ENCODE measurements at places on chromosomes 2 and 18.
A peak's percentile ranks its signal among the peaks of the same experiment; 100 is the strongest.

DNA sequence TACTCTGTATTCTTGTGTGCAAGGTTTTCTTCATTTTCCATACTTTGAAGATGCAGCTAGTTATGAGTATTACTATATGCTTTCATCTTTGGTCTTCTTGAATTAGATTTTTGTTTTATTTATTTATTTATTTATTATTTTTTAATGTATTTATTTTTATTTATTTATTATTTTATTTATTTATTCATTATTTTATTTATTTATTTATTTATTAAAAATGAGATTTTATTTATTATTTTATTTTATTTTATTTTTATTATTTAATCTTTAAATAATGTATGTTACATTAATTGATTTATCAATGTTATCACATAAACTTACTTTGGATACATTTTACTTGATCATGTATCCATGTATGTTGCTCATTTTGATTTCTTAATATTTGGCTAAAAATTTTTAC lies 132.3 kb upstream of the GALNT13 start:
- no peaks in the 10 kb centered on the region for H3K36me3 ChIP-seq
- no peaks in the 10 kb centered on the region for H3K4me1 ChIP-seq
- H3K27me3 ChIP-seq: no peaks in the 10 kb centered on the region
- no peak overlapping the region for H3K4me3 ChIP-seq

DNA sequence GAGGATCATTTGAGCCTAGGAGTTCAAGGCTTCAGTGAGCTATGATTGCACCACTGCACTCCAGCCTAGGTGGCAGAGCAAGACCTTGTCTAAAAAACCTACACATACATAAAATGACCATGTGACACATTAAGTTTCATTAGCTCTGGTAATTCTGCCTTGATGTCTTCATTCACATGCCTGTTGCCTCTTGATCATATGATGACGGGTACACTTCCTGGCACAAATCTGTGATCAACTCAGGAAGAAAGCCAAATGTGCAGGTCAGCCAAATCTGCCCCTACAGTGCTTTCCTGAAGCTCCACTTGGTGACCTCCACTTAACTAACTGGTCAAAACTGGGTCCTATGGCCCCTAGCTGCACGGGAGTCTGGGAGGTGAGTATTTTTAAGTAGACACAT lies 54.4 kb upstream of the B3GNT7 start:
- H3K4me1 ChIP-seq: peaks cover 4% of the 10 kb centered on the region
- H3K27me3 ChIP-seq: no peaks in the 10 kb centered on the region
- no peak overlapping the region for H3K27ac ChIP-seq

- H3K27me3 ChIP-seq: no peaks in the 10 kb centered on the region
- no peak overlapping the region for H3K27ac ChIP-seq
- peak; percentile 50 for DNase-seq
- no peak overlapping the region for H3K4me3 ChIP-seq
- H3K36me3 ChIP-seq: no peaks in the 10 kb centered on the region
Observed at GRCh38 chr2:38095996-38096861, 20.3 kb upstream of the CYP1B1 start.

DNA sequence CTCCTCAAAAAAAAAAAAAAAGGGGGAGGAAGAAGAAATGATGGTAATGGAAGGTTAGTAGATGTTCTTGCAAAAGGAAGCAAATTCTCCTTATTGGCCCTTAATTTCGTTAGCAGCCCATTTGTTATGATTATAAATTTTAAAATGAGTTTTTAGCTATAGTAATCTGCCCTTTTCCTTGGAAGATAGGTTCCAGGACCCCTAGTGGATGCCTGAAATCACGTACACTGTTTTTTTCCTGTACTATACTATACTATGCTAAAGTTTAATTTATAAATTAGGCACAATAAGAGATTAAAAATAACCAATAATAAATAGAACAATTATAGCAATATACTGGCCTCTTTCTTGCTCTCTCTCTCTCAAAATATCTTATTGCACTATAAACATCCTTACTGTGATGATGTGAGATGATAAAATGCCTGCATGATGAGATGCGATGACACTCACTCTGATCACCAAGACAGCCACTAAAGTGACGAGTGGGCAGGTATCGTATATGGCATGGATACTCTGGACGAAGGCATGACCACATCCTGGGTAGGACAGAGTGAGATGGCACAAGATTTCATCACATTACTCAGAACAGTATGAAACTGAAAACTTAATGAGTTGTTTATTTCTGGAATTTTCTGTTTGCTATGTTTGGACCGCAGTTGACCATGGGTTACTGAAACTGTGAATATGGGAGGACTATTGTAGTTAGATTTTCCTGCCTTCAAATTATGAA lies 87.2 kb downstream of the KCTD18 start:
- no peak overlapping the region for H3K27ac ChIP-seq
- H3K36me3 ChIP-seq: no peaks in the 10 kb centered on the region
- H3K4me1 ChIP-seq: no peaks in the 10 kb centered on the region
- H3K27me3 ChIP-seq: no peaks in the 10 kb centered on the region
- no peak overlapping the region for H3K4me3 ChIP-seq

GRCh38 chr2:48323146-48323545 lies 206.8 kb upstream of the STON1 start:
- H3K27ac ChIP-seq: no peak overlapping the region
- H3K36me3 ChIP-seq: no peaks in the 10 kb centered on the region
- H3K27me3 ChIP-seq: no peaks in the 10 kb centered on the region
- H3K4me3 ChIP-seq: no peak overlapping the region

GRCh38 chr18:35005963-35006577 lies 35.1 kb upstream of the MAPRE2 start:
- peak; percentile 64 for DNase-seq
- no peak overlapping the region for H3K27ac ChIP-seq
- no peaks in the 10 kb centered on the region for H3K36me3 ChIP-seq

DNA sequence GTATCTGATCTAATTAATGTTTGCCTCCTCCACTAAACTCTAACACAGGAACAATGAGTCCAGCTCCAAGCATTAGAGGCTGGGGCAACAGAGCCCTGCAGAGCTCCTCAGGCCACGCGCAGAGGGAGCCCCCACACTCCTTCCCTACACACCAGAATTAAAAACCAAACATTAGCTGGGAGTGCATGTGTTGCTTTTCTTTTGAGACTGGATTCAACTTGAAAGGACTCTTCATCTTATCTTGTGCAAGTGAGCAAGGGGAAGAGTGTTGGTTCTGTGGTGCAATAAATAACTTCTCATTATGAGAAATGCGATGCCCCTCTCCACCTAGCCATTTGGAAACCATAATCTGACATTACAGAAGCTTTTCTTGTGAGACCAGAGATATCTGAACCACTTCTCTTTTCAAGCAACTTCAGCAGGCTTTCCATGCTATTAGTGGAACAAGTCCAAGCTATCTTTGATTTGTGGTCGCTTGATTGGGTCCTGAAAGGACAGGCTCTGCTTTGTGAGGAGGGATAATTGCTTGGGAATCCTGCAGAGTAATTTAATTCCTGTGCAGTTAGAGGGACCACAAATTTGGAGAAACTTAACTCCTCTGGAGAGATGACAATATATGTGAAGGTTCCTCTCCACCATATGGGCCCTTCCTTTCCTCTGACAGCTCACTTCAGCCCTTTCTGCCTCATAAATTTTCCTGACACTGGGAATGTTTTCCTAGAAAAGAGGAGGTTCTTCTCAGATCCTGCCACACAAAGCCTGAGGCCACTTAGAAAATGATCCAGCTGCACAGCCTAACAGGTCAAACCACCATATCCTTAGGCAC lies 112.5 kb downstream of the ATL2 start:
- no peaks in the 10 kb centered on the region for H3K36me3 ChIP-seq
- H3K4me3 ChIP-seq: no peak overlapping the region
- H3K27me3 ChIP-seq: no peaks in the 10 kb centered on the region
- no peak for DNase-seq

- H3K27me3 ChIP-seq: no peaks in the 10 kb centered on the region
- no peak overlapping the region for H3K27ac ChIP-seq
- no peaks in the 10 kb centered on the region for H3K36me3 ChIP-seq
- DNase-seq: no peak
- H3K4me1 ChIP-seq: no peaks in the 10 kb centered on the region
Observed at GRCh38 chr18:36212301-36213171, 25.2 kb downstream of the MOCOS start.

GRCh38 chr2:112173646-112174319 lies 35.6 kb downstream of the FBLN7 start:
- H3K36me3 ChIP-seq: no peaks in the 10 kb centered on the region
- no peaks in the 10 kb centered on the region for H3K27me3 ChIP-seq
- H3K4me3 ChIP-seq: peak overlapping the region; percentile 6
- H3K4me1 ChIP-seq: peaks cover 38% of the 10 kb centered on the region

GRCh38 chr2:217621391-217621801 lies 381.4 kb downstream of the TNS1 start:
- H3K36me3 ChIP-seq: no peaks in the 10 kb centered on the region
- H3K4me3 ChIP-seq: no peak overlapping the region
- no peak overlapping the region for H3K27ac ChIP-seq
- no peaks in the 10 kb centered on the region for H3K27me3 ChIP-seq
- no peaks in the 10 kb centered on the region for H3K4me1 ChIP-seq

GRCh38 chr2:237178396-237178795 lies 92.7 kb downstream of the COPS8 start:
- peaks cover 11% of the 10 kb centered on the region for H3K27me3 ChIP-seq
- DNase-seq: no peak

- no peak for DNase-seq
- H3K36me3 ChIP-seq: no peaks in the 10 kb centered on the region
- H3K4me3 ChIP-seq: no peak overlapping the region
- H3K4me1 ChIP-seq: no peaks in the 10 kb centered on the region
- H3K27ac ChIP-seq: no peak overlapping the region
- H3K27me3 ChIP-seq: no peaks in the 10 kb centered on the region
Observed at GRCh38 chr2:127146071-127146725, 39.2 kb upstream of the BIN1 start.

DNA sequence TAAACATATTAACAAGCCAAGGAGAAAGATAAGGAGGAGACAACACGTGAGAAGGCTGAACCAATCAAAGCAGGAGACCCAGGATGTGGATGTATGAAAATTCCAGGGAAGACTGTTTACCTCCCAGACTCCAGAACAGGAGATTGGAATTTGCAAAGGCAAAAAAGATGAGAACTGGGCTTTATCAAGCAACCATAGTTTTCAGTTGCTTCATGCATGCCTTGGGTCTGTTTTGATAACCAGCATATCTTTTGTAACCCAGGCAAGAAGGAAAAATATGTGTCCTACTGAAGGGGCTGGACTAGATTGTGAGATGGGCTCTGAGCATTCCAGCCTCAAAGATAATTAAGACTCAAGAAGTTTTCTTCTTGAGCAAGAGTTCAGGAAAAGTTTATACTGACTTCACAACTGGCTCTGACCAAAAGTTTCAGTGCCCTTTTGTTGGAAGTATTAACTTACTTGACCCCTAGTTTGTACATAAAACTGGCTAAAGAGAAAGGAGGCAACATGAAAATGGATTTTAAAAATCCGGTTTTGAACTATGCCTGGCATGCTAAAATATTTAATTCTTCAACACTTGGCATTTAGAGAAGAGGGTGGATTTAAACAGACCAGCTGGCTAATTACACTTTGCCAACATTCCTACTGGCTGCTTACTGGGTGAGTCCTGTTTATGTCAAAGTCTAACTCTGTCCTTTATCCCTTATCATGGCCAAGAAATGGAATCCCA lies 79.3 kb upstream of the CD28 start:
- DNase-seq: no peak
- no peaks in the 10 kb centered on the region for H3K36me3 ChIP-seq
- H3K27ac ChIP-seq: no peak overlapping the region
- no peak overlapping the region for H3K4me3 ChIP-seq
- no peaks in the 10 kb centered on the region for H3K4me1 ChIP-seq
- no peaks in the 10 kb centered on the region for H3K27me3 ChIP-seq

DNA sequence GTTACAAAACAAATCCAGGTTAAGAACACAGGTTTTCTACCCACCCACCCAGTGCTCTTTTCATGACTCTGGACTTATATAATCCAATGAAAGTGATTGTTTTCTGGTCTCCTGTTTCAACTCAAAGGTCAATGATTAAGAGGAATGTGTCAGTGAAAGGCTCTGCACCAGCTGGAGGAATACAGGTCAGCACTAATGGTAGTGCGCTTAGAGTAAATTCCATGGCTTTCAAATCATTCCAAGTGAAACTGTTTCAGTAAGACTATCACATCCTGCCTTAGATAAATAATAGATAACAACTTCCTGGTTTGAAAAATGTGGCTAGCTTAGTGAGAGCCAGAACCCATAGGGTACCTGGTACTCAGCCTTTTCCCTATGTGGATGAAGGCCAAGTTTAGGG lies 47.8 kb downstream of the SLC9A4 start:
- H3K27me3 ChIP-seq: no peaks in the 10 kb centered on the region
- H3K27ac ChIP-seq: no peak overlapping the region
- H3K4me1 ChIP-seq: no peaks in the 10 kb centered on the region
- no peaks in the 10 kb centered on the region for H3K36me3 ChIP-seq
- no peak for DNase-seq
- H3K4me3 ChIP-seq: no peak overlapping the region

DNA sequence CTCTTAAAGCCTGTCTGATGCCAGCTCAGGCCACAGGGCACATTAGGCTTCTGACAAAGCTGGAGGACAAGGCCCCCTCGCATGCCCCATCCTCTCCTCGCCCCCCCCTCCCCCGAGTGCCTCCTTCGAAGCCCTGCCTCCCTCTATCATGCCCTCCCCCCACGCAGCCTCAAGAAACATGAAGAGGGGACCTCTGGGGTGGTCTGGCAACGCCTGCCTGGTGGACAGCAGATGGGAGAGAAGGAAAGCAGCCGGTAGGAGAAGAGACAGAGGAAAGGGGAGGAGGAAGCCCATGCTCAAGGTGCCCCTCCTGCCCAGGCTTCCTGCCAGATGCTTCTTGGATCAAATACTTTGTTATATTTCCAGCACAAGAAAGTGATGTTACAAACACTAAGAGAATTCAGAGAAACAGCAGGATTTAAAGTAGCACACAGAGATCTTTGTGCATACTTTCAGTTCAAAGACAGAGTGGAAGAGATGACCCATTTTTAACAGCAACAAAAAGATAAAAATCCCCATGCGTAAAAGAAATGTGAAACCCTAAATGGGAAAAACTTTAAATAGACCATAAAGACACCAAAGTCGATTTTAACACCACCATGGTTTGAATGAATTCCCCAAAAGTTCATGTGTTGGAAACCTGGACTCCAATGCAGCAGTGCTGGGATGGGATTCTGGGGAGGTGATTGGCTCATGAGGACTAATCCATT lies 19.0 kb downstream of the BOK start:
- no peak overlapping the region for H3K27ac ChIP-seq
- peaks cover 3% of the 10 kb centered on the region for H3K4me1 ChIP-seq
- no peak for DNase-seq
- H3K27me3 ChIP-seq: no peaks in the 10 kb centered on the region

GRCh38 chr18:22829781-22830180 lies 103.3 kb upstream of the RBBP8 start:
- no peaks in the 10 kb centered on the region for H3K4me1 ChIP-seq
- H3K4me3 ChIP-seq: no peak overlapping the region
- H3K36me3 ChIP-seq: no peaks in the 10 kb centered on the region
- no peaks in the 10 kb centered on the region for H3K27me3 ChIP-seq
- no peak overlapping the region for H3K27ac ChIP-seq

DNA sequence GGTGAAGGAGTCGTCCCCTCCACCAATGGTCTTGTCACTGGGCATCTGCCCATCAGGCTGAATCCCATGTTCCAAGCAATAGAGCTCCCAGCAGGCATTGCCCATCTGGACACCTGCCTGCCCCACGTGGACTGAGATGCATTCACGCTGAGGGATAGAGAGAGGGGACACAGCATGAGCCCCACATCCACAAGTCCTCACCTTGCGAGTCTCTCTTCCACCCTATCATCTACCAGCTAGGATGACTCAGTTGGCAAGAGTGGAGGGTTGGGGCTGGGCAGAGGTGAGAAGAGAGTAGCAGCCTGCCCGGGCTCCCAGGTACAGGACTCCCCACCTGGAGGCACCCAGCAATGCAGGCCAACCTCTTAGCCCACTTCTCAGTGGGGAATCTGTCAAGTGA lies 959 bp upstream of the TUBA4B start:
- no peak overlapping the region for H3K27ac ChIP-seq
- H3K36me3 ChIP-seq: peaks cover 6% of the 10 kb centered on the region
- peaks cover 37% of the 10 kb centered on the region for H3K4me1 ChIP-seq
- peaks cover 22% of the 10 kb centered on the region for H3K27me3 ChIP-seq
- no peak for DNase-seq
- peak overlapping the region; percentile 71 for H3K4me3 ChIP-seq
